ENCODE measurements at places on chromosomes 3 and 15. TPM values are rescaled to one million over a fixed set of nuclear protein-coding genes. Genes with fewer than 3 reads are reported as not detected.

- no peak for DNase-seq
Measured at GRCh38 chr3:127491323-127491722, 99.2 kb downstream of the TPRA1 start.

GRCh38 chr3:116285781-116286421, 159.4 kb downstream of the LSAMP start:
- DNase-seq = no peak

DNA sequence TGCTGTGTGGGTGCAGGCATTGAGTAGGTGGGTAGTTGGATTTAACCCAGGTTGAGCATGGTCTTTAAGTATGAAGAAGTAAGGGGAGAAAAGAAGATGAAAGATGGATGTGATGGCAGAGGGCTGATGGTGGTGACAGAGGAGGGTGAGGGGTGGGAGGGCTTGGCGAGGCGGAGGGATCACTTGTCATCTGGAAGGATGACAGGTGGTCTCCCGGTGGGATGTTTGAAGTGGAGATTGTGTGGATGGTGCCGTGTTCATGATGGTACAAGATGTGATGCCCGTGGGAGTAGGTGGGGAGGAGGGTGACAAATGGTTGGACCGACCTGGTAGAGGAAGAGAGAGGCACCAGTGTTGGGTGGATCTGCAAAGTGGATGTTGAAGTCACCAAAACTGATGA, 208.8 kb downstream of the RPLP1 start:
- DNase-seq = no peak

DNA sequence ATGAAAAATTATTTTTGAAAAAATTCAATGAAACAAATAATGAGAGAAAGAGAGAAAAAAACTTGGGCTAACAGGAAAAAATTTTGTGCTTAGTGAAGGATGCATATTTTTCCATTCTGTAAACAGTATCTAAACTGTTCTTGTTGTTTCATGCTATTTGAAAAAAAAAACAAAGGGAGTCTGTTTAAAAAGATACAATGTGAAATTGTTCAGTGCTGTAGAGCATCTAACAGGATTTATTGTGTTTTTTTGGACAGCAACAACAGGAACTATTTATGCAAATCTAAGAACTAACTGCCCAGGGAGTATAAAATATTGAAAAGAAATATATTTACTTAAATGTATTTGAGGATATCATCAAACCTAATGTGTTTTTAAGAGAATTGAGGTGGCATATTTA, 55.1 kb downstream of the PEX5L start:
- no peak for DNase-seq

DNA sequence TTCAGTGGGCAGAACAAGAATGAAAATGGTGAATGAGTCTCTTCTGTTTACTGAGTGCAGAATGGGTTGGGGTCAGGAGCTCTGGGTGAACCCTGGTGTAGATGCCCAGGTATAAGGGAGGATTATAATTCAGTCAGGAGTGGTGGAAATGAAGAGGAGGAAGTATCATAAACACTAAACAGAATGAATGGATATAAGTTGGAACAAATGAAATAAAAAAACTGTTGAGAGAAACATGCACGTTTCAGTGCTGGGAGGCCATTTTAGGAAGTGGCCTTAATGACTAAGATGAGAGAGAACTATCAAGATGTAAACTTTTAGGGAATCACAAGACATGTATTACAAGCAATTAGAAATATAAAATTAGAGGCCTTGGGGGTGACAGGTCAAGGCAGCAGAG, 32.8 kb upstream of the LEKR1 start:
- DNase-seq = no peak

DNA sequence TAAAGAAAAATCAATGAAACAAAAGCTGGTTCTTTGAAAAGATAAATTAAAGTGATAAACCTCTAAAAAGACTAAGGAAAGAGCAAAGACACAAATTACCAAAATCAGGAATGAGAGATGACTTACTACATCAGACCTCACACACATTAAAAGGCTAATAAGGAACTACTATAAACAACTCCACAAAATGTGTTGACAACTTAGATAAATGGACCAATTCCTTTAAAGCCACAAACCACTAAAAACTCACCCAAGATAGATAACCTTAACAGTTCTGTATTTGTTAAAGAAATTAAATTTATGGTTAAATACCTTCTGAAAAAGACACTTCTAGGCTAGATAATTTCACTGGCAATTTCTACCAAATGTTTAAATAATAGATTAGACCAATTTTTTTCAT, 170.4 kb downstream of the SMAD6 start:
- DNase-seq = no peak

GRCh38 chr15:67465196-67465952, 55.6 kb upstream of the C15orf61 start:
- DNase-seq = no peak

DNA sequence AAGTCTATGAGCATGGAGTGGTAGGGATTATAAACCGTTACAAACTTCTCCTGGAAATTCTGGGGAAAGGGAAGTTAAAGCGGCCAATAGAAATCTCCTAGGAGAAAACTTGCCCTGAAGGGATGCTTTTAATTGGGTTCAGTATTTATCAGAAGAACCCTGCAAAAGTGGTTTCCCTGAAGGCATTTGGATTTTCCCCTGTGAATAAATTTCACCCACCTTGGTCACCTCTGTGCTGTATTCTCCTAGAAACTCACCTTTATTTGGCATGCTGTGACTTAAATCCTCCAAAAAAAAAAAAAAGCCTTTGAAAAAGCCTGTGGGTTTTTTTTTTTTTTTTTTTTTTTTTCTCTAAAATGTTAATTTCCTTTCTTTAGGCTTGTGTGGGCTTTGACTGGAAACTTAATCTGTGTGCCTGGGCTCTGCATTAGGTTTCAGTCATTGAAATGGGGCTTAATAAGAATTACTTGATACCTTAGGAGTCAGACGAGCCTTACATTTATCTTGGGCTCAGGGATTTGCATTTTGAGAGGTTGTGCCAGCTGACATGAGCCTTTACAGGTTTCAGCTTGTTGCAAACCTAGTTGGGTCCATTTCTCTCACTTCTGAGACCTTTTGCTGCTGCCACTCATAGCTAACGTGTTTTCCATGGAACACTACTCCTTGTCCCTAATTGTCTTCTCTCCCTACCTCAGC, 22.0 kb downstream of the TGFBR2 start:
- DNase-seq = peak; percentile 50

The TMEM266 gene
- total RNA-seq = not detected

DNA sequence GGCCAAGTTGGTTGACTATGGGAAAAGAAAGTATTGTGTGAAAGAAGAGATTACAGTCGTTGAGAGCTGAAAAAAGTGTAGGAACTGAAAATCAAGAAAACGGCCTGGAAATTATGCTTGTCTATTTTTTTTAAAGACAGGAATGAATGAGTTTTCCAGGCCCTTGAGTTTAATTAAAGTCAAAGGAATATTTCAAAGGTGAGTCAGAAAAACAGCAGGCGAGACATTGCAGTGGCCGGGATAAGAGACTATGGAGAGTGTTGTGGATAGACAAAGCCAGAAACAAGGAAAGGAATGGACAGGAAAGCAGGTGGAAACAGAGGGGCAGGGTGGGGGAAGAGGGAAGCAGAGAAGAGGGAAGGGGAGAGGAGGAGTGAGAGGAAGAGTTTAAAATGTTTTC, 275.1 kb upstream of the LRTM1 start:
- peak; percentile 81 for DNase-seq

All from LHCN-M2 (cell line).